ENCODE measurements at places on chromosomes 11 and 22.

GRCh38 chr11:77542296-77542695 lies 47.5 kb upstream of the AQP11 start:
- DNase-seq, result peak; percentile 25

GRCh38 chr11:68314203-68315170 lies 2.1 kb downstream of the LRP5 start:
- no peak for DNase-seq

DNA sequence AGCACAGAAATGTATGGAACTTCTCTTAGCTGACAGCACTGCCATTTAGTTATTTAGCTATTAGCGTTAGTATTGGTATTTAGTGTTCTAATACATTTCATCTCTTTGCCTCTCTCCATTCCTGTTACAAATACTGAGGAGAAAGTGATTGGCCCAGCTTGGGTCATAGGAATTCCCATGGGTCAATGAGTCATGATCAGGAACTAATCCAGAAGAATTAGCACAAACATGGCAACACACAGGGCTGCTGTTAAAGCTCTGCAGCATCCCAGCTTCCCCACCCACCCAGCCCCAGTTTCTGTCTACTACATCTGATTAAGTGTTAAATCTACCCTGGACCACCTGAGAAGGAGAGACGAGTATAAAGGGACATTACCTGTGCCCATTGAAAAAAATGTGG lies 36.1 kb downstream of the PDGFD start:
- no peak for DNase-seq

GRCh38 chr11:46240861-46241260 lies 36.6 kb upstream of the CREB3L1 start:
- DNase-seq, result no peak

DNA sequence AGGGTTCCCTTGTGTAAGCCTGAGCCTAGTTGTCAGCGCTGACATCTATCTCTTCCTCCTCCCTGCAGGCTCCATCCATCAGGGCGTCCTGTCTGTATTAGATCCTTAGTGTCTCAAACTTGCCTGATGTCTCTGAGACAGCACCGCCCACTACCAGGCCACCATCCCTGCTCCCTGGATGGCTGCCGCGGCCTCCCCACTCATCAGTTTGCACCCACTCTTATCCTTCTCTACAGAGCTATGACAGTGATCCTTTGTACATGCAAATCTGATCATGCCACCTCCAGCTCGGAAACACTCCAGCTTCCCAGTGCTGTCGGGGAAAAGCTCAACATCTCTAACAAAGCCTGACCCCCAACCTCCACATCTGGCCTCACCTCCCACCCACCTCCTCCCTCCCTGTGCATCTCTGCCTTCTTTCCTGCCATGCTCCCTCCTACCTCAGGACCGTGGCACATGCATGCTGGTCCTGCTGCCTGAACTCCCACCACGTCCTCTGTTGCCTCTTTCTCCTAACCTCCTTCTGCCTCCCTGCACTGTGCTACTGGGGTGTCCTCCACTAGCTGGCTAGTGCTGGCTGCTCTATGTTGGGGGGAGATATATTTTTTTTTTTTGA lies 61.6 kb upstream of the EIF3D start:
- no peak for DNase-seq

DNA sequence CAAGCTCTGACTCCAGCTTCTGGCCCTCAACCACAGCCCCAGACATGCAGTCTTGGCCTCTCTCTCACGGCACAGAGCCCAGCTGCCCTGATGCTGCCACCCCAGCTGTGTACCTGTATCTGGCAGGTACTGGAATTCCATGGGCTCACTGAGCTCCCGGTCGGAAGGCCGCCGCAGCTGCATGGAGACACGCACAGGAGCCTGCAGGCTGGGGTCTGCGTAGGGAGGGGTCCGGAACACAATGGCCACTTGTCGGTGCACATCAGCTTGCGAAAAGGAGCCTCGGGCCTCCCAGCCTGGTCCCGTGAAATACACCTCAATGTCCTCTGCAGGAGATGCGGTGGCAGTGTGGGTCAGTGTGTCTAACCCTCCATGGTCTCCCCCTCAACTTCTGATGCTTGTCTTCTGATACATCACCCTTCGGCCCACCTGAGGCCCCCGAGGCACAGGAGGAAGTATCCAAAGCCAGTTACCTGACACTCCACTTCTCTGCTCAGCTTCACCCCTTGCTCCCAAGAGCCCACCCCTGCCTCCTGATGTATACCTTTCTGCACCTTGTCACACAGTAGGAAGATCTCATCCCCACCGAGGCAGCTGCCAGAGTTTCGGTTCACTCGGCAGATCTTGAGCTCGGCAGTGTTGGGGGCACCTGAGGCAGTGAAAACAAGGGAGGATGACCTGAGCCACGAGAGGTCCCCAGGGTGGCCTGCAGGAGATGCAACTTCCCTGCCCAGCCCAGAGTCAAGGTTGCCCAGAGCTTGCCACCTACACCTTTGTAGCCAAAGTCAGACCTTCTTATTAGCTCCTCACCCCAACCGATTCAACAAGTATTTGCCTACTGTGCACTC lies 4.3 kb downstream of the RELA start:
- DNase-seq, result no peak

DNA sequence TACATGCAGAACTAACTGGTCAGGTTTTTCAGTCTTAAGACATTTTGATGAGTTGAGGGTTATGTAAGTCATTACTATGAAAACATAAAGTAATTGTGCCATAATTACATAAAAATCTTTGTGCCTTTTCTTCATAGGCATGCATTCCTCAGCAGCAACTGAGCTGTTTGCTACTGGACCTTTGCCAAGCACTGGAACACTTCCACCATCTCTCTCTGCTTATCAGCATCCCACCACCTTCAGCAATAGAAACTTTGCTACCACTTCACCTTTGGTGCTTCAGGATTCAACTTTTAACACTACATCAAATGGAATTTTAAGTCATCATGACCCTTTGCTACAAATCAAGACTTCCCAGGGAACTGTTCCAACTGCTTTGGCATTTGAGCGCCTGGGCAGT lies 39.0 kb downstream of the QSER1 start:
- DNase-seq, result no peak

DNA sequence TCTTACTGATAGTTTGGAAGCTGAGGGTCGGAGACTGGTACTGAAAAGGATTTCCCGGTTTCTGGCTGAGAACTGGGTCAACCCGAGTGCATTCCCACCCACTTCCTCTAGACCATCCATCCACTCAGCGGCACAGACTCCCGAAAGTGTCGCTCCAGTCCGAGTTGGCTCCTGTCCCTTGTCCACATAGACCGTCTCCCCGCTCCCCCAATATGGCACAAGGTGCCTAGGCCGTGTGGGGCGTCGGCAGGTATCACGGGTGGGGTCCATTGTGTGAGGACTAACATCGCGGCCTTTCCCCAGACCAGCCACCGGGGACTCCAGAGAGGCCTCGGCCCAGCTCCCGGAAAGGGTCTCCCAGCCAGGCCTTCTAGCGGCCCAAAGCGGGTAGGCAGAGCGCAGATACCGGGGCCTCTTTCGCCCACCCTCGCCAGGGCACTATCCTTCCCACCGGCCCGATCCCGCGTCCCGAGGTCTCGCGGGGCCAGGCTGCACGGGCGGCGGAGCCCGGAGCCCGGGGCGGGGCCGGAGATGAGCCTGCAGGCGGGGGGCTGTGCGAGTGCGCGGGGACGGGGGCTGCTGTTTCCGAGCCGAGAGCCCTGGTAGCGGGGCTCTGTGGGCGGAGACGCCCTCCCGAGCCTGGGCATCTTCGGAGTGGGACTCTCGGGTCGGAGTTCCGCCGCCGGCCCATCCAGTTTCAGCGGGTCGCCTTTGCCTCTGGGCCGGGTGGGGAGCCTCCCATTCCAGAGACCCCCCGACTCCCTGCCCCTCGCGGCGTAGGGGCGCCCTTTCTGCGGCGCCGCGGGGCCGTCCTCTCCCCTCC lies 21.1 kb downstream of the SERPINH1 start:
- no peak for DNase-seq

GRCh38 chr11:130455483-130456127 lies 7.2 kb downstream of the ADAMTS15 start:
- no peak for DNase-seq

DNA sequence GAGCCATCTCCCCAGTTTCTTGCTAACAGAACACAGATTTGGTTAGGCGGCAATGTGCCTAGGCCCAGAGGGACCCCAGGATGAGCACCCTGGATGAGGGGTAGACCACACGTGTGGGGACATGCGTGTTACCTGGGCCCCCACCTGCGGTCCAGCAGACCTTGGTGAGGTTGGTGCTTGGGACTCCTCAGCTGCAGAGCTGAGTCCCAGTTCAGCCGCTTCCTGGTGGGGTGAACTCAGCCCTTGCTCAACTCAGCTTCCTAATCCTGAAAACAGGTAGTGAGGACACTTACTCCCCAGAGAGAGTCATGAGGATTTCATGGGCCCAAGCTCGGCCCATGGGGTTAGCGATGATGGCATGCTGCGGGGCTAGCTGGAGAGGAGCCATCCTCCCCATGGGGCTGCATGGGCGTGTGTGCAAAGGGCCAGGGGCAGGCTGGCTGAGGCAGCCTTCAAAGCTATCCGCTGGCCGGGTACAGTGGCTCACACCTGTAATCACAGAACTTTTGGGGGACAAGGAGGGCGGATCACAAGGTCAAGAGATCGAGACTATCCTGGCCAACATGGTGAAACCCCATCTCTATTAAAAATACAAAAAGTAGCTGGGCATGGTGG lies 46.9 kb upstream of the SHISAL1 start:
- DNase-seq, result no peak

DNA sequence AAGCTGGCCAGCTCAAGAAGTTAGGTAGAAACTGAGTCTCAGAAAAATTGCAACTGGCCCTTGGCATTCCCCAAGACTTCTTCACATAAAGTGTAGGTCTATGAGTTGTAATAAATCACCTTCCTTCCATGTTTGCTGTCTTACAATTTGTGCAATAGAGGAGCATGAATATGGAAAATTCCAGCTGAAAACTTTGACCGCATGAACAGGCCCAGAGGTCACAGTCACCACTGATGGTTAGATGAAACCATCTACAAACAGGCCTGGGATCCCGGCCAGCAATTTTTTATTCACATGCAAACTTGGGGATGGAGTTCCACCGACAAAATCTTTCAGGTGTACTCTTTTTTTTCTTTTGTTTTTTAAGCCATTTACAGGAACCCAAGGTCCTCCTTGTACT lies 88.1 kb downstream of the SERGEF start:
- DNase-seq, result no peak

GRCh38 chr11:72443016-72443415 lies 8.7 kb upstream of the CLPB start:
- DNase-seq, result no peak

GRCh38 chr11:111269146-111269868 lies 23.8 kb downstream of the POU2AF2 start:
- DNase-seq, result peak; percentile 21

- DNase-seq, result no peak
Observed at GRCh38 chr22:28448625-28449024, 231.0 kb downstream of the TTC28 start.
